ENCODE measurements at places on chromosomes 3 and 15.

DNA sequence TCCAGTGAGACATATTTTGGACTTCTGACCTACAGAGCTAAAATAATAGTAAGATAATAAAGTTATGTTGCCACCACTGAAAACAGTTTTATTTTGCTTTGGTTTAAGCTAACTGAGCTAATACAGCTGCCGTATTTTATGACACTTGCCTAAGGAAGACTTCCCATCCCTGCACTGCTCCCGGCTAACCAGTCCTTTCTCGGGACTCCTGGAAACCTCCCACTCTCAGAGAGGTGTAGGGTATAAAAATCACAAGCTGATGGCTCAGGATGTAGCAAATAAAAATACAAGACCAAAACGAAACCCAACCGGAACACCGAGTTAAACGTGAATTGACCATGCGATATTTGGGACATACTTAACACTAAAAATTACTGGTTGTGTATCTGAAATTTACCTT lies 448 bp upstream of the KBTBD12 start:
- DNase-seq: no peak

GRCh38 chr15:79308874-79309273 lies 2.0 kb upstream of the TMED3 start:
- no peak for DNase-seq

DNA sequence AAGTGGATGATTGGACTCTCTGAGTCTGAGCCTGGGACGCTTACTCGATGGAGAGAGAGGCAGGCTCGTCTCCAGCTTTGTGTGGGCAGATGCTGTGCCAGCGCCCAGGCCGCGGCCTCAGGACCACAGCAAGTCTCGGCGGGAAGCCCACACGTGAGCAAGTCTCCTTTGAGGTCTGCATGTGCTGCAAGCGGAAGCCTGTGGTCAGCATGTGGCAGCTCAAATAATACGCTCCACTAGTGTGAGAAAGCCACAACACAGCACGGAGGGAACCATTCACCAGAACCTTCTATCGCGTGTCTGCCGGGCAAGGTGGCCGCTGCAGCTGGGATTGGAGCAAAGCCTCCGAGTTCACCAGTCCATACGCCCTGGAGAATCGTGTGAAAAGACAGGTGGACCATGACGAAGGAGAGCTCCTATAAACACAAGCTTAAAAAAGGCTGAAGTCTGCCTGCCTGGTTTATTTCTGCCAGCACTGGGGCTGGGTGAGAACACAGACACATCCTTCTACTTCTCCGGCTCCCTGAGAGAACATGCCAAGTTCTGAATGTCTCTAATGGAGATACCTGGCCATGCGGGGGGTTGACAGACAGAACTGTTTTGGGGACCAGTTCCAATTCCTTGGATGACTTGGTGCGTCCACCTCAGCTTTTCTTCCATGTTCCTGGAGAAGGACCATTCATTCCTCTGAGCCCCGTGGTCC lies 82.0 kb upstream of the LRIG1 start:
- DNase-seq: peak; percentile 84

DNA sequence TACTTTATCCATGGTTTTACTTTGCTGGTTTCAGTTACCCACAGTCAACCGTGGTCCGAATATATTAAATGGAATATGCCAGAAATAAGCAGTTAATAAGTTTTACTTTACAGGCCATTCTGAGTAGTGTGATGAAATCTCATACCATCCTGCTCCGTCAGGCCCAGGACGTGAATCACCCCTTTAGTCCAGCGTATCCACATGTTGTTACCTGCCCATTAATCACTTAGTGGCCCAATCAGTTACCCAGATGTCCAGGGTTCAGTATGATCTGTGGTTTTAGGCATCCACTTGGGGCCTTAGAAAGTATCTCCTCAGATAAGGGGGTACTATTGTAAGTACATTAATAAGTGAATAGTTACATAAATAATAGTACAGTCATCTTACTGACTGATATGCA lies 88.0 kb downstream of the TTBK2 start:
- DNase-seq: no peak

DNA sequence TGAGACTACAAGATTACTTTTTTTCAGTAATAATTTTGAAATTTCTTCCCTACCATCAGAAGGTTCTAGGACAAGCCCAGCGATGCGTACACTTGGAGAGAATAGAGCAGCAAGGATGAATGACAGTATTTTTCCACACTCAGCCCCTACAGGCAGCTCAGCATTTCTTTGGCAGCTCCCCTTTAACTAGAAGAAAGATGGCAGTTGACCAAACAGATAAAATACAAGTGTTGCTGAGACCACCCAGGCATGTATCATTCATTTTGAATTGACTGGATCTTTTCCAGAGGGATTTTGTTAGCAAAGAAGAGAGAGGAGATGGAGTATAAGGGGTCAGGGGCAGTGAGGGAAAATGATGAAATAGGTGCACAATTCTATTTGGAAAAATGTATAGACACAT lies 761.3 kb downstream of the AGBL1 start:
- no peak for DNase-seq
